ENCODE measurements at places on chromosomes 3 and 15.

- no peak for DNase-seq
Measured at GRCh38 chr15:33132722-33133345, 61.7 kb downstream of the FMN1 start.

- no peak for DNase-seq
Measured at GRCh38 chr3:139447486-139447885, 28.8 kb downstream of the RBP2 start.

- no peak for DNase-seq
Measured at GRCh38 chr3:124372775-124373174, 357.5 kb upstream of the UMPS start.

- DNase-seq, result no peak
Measured at GRCh38 chr3:39255503-39256325, 24.1 kb downstream of the CX3CR1 start.

- DNase-seq, result no peak
Measured at GRCh38 chr3:32592696-32593353, 22.2 kb upstream of the DYNC1LI1 start.

GRCh38 chr3:193129607-193130006, 111.4 kb upstream of the PLAAT1 start:
- DNase-seq, result no peak

DNA sequence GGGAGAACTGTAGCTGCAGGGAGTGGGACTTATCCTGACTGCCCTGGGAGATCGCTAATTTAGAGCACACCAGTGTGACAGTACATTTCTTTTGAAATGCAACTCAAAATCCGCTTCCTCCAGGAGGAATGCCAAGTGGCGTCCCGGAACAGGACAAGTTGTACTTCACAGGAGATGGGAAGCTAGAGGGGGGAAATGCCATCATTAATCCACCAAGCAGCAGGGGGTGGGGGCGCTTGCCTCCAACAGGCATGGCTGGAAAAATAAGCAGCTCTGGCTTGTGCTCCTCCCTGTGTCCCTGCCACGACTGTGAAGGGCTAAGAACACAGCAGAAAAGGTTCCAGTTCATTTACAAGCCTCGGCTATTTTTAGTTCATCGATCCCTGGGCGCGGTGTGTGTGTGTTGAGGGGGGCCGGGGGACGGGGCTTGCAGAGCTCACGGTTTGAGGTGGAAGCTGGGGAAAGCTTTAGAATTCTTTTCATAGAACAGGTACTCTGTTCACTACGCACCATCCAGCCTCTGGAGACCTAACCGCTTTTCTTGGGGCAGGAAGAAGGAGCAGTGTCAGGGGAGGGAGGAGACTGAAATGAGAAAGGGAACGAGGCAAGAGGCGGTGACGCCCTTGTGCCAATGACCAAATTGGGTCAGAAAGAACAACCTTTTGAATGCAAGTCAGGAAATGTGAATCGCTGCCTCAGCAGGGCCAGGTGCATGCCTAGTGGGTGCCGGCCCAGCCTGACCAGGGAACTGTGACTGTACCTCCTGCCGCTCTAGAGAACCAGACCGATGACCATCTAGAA, 51.8 kb upstream of the DGKG start:
- no peak for DNase-seq

DNA sequence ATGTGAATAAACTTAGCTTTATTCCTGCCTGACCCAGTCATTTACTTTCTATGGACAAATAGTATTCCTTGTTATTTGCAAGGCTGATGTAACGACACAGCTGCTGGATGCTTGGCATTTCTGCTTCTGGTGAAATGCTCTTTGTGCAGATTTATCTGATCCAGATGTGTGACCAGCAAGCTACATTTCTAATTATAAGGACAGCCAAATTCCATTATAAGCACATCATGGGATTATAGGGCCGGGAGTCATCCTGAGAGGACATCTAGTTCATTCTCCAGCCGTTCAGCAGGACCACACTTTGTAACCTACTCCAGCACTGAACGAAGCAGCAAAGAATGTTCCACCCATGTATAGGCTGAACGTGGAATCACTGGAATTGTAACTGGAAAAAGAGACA, 42.9 kb downstream of the FNDC3B start:
- no peak for DNase-seq

DNA sequence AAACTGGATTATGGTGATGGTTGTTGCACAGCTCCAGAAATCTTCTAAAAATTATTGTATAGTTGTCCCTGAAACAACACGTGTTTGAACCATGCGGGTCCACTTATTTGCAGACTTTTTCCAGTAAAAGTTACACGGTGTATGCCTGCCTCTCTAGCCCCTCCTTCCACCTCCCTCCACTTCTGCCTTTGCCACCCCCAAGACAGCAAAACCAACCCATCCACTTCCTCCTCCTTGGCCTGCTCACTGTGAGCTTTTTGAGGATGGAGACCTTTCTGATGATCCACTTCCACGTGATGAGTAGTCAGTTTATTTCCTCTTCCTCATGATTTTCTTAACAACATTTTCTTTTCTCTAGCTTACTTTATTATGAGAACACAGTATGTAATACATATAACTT, 5.4 kb downstream of the CYFIP1 start:
- no peak for DNase-seq
